Peyer's patch (tissue), 4 donors: ENCODE measurements at places on chromosomes 4 and X. TPM values are rescaled to one million over a fixed set of nuclear protein-coding genes. Genes with fewer than 3 reads are reported as not detected.

TXK gene
- total RNA-seq, result 3.9 TPM

GRCh38 chrX:11770320-11770719, 12.3 kb downstream of the MSL3 start:
- no peak for DNase-seq

FHIP1A gene
- 32.4 TPM for total RNA-seq

CLNK gene
- total RNA-seq, result 4.1 TPM

GRCh38 chr4:77007358-77008230, 58.0 kb downstream of the SEPTIN11 start:
- no peak for DNase-seq

DNA sequence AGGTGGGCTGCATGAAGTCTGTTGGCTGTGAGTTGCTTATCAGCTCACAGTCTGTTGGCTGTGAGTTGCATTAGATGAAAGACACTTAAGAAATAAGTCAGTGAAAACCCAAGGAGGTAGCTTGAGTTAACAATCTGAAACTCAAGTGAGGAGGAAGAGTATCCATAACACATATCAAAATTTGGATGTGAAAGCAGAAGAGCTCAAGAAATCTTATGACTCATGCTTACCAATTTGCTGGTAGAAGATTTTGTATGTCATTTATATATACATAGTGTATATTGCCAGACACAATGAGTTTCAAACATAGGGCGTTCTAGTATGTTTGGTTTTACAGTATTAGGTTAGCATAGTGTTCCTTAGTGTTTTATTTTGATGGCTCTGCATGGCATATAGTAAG, 107.4 kb downstream of the DDIT4L start:
- no peak for DNase-seq

SHOX gene
- not detected for total RNA-seq

DNA sequence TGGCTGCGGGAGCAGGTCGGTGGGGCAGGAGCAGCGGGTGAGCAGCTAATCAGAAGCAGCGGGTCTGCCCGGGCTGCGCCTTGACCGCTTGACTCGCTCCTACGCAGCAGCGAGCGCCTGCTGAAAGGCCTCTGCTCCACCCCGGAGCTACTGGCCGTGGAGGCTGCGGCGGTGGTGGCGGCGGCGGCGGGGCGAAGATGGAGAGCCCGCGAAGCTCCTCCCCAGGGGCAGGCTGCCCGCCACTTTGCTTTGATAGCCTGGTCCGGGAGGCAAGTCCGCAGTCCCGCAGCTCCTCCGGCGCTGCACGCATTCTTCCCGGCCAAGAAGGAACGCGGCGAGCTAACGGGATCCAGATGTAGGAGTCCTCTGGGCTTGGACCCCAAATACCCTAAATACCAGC, 36.7 kb downstream of the PJA1 start:
- DNase-seq, result no peak

GRCh38 chr4:47650584-47651130, 165.6 kb downstream of the ATP10D start:
- DNase-seq, result no peak

GRCh38 chrX:40012868-40013265, 84.9 kb downstream of the BCOR start:
- DNase-seq, result peak; percentile 54

DNA sequence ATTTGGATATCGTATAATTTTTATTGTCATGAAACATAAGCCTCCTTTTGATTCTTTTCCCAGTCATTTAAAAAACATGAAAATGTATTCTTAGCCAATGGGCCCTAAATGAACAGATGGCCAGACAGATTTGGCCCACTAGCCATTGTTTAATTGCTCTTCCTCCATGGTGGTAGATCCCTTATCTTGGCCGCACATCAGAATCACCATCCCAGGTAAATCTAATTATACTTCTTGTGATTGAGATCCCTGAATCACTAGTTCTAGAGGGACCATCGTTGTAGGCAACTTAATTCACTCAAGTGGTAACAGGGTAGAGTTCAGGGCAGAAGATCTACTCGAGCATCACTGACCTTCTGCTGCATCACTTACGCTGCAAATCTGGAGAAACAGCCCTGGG, 24.1 kb upstream of the VCX3A start:
- no peak for DNase-seq
